ENCODE measurements at places on chromosomes 1 and 21.

- no peak for DNase-seq
Observed at GRCh38 chr1:180424848-180425457, 77.4 kb downstream of the ACBD6 start.

- DNase-seq = no peak
Observed at GRCh38 chr1:223068900-223069665, 74.0 kb downstream of the TLR5 start.

GRCh38 chr1:21736876-21737275, 46.1 kb downstream of the USP48 start:
- DNase-seq = no peak

DNA sequence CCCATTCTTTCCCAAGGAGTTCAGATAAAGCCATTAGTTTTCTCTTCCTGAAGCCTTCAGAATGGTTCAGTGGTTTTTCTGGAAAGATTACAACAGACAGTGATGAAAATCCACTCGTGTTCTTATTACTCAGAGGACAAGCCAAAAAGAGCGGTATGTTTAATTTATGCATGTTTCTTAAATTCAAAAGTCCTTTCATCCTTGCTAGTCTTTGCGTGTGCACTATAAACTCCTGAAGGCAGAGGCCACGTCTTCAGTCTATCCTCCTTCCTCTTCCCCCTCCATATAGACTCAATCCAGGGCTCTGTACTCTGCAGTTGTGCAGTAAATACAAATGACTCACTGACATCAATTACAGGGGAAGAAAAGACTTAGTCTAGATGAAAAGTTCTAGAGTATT, 409.2 kb upstream of the PLXNA2 start:
- no peak for DNase-seq

DNA sequence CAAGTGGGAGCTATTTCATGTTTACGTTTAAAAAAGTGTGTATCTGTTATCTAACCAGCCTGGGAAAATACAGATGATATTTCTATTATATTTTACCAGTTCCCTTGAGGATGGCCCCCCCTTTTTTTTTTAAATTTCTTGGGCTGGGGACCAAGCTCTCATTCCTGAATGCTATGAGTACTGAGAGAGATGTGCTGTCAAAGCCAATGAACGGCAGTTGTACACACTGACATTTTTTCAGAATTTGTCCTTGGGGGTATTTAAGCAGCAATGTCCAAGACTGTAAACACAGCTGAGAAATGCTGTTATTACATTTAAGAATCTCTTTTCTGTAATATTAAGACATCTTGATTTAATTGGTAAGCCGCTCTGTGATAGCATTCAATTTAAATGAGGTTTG, 177.9 kb downstream of the ST6GALNAC3 start:
- no peak for DNase-seq

DNA sequence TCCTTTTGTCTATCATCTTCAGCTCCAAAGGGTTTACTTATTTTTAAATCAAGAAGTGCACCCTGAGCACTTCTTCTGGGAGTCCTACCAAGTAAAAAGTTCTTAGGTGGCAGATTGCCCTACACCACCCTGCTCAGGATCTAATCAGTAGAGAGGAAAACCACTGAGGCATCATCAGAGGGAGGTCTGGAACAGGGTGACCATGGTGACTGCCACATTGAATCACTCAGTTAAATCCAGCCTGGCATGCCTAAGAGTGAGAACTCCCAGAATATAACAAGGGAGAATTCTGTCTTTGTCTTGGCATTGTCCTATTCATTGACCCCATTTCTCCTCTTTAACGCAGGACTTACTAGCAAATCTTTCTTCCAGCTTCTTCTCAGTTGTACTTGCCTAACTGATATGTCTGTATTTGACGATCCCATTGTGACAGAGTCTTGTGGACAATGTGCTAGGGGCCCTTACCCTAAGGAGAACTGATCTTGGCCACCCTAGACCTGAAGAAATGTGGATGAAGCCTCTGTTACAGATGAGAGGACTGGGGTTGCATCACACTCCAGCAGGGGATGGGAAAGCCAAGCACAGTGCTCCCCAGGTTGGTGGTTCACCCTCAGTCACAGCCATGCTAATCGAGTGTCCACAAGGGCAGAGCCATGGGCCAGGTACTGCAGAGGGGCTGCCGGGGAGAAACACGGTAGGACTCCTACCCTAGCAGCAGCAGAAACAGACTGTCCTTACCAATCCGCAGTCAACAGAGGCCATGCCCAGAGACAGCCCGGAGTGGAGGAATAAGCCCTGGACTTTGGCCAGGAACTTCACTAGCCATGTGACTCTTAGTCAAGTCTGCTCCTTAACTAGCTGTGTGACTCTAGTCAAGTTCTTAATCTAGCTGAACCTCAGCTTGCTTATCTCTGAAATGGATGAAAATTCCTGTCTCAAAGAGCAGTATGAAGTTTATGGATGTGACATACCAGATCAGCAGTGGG, 15.4 kb downstream of the PKP1 start:
- no peak for DNase-seq

Data from common myeloid progenitor, CD34-positive (primary cell).